Amniotic epithelial cell (primary cell): ENCODE measurements at places on chromosomes 16 and 17.

DNA sequence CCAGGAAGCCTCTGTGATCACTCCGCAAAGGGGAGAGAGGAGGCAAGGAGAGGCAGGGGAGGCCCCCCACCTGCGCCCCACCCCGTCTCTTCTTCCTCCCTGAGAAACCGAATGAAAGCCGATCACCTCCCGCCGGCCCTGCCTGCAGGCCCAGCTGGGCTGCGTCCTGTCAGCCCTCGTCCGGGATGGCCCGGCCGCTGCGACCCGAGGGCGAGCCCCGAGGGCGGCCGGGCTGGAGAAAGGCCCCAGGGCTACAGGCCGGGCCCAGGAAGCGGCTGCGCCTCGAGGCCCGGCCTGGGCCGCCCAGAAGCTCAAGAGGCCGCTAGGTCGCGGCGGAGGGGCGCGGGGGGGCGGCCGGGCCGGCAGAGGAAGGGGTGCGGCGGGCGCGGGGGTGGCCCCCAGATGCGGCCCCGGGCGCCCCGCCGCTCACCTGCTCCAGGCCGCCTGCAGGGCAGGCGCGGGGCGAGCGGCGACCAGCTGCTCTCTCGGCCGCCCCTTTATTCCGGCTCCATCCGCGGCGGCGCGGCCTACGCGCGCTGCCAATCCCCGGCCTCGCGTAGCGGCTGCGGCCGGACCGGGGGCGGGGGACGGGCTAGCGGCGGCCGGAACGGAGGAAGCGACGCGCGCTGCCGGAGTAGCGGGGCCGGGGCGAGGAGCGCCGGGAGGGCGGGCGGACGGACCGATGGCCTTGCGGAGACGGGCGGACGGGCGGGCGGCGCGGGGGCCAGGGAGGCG, at the start of gene ZNF319:
TSS of gene ZNF319 (minus strand) at position 702 of the 735 bp plus-strand sequence. CDS start 2,407 bp downstream, outside the sequence.
- no peak for DNase-seq

GRCh38 chr17:50476545-50477315, 1.9 kb upstream of the RSAD1 start:
- DNase-seq: no peak

- DNase-seq: no peak
Measured at GRCh38 chr17:83190004-83190385, 110.6 kb downstream of the METRNL start.

DNA sequence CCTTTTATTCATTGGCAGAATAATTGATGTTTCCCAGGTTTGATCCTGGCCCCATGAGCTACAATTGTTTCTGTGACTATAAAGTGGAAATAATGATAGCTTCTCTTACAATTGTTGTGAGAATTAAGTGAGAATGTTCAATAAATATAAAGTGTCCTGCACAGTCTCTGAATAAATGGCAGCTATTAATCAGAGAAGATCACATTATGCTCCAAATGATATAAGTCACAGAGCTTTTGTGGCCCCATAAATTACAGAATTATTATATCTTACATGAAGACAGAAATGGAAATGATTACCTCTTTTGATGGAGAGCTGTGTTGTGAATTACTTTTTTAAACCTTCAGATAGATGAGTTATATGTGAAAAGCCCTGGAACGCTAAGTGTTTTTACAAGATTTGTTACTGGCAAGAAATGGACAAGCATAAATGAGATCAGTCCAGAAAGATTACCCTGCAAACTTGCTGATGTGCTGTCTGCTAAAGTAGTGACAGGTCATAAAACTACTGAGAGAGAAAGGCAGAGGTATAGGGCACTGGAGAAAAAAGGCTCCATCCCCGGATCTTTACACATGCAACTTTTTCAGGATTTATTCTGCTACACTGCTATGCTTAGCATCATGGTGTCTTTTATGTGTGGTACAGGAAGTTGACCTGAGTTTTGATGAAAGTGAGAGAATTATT, 750.9 kb upstream of the GOT2 start:
- no peak for DNase-seq

DNA sequence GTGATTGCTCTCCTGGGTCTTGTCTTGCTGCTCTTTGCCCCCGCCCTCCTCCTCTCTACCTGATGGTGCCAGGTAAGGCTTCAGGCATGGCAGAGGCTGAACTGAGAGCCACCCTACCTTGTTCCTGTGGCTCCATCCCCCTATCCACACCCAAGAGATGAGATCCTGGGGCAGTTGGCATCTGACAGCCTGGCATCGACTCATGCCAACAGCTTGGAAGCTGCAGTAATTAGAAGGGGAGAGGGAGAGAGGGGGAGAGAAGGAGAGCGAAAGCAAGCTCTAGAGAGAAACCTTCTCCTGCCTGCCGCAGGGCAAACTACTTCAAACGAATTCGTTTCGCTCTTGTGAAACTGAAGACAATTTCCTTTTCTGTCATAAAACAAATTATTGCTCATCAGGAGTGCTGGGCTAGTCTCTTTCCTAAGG, 13.8 kb upstream of the SP6 start:
- DNase-seq: no peak

GRCh38 chr16:65624229-65624628, 502.4 kb upstream of the CDH11 start:
- no peak for DNase-seq

DNA sequence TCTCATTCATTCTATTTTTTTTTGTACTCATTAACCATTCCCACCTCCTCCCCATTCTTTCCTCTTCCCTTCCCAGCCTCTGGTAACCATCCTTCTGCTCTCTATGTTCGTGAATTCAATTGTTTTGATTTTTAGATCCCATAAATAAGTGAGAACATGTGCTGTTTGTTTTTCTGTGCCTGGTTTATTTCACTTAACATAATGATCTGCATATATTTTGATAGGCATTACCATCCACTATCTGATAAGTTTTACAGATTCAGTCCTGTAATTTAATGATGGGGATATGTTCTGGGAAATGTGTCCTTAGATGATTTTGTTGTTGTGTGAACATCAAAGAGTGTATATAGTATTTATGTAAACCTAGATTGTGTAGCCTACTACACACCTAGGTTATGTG, 77.5 kb upstream of the CPHXL start:
- no peak for DNase-seq

- DNase-seq: peak; percentile 52
Measured at GRCh38 chr16:4200781-4201137, 41.1 kb downstream of the SRL start.

- DNase-seq: peak; percentile 60
Measured at GRCh38 chr17:17876959-17877528, 40.3 kb upstream of the SREBF1 start.

DNA sequence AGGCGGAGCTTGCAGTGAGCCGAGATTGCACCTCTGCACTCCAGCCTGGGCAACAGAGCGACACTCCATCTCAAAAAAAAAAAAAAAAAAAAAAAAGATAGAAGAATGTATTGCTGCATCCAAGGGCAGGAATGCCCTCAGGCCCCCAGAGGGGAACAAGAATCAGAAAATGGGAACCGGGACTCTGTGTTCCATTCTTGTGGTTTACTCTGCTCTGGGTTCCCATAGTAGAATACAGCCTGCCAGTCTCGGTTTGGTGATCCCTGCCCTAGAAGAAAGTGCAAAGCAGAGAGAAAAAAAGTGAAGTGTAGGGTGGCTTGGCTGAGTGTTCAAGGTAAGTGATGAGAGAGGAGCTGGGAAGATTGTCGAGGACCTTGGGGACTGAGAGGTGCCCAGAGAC, 27.4 kb upstream of the KDM6B start:
- no peak for DNase-seq

DNA sequence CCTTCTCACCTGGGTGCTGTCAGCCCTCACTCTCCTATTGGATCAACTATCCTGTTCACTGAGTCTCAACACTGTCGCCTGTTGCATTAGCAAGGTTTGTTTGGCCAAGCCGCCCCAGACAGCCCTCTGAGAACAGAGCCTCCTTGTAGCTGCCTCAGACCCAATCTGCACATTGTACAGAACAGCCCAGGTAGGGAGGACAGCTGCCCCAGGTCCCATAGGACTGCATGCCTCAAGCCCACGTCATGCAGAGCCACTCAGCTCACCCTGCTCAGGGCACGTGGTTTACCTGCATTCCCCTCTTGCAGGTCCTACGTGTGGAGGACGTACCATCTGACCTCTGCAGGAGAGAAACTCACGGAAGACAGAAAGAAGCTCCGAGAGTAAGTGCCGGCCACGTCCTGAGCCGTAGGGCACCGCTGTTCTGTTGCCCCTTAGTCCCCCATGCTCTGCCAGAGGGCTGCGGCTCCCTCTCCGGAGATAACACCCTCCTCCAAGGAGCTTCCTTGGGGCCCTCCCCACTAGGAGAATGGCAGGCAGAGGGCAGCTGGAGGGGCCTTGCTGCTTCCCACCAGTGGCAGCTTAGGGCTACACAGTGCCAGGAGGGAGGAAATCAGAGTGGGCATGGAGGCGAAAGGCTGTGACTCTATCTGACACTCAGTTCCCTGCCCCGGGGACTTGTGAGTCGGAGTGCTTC, 2.8 kb downstream of the SNRNP25 start:
- no peak for DNase-seq

DNA sequence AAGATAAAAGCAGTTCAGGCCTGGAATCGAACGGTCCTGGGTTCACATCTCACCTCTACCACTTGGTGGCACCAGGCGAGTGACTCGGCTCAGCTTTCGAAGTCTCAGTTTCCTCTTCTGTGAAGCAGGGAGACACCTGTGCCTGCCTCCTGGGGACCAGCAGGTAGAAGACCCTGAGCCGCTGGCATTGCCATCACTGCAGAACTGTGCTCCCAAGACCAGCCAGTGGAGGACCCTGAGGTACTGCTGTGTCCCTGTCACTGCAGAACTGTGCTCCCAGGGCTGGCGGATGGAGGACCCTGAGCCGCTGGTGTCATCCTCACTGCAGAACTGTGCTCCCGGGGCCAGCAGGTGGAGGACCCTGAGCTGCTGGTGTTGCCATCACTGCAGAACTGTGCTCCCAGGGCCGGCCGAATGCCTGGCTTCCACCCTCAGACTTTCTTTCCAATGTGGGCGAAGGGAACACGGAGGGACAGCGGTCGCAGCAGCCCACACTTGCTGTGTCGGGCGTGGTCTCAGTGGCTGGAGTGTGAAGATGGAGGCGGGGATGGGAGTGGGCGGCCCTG, 8.7 kb upstream of the SLC7A5 start:
- no peak for DNase-seq

GRCh38 chr16:28875134-28876018, 2.9 kb upstream of the ATP2A1 start:
- DNase-seq: no peak

GRCh38 chr16:4987580-4988374, 29.6 kb downstream of the SEC14L5 start:
- DNase-seq: no peak

DNA sequence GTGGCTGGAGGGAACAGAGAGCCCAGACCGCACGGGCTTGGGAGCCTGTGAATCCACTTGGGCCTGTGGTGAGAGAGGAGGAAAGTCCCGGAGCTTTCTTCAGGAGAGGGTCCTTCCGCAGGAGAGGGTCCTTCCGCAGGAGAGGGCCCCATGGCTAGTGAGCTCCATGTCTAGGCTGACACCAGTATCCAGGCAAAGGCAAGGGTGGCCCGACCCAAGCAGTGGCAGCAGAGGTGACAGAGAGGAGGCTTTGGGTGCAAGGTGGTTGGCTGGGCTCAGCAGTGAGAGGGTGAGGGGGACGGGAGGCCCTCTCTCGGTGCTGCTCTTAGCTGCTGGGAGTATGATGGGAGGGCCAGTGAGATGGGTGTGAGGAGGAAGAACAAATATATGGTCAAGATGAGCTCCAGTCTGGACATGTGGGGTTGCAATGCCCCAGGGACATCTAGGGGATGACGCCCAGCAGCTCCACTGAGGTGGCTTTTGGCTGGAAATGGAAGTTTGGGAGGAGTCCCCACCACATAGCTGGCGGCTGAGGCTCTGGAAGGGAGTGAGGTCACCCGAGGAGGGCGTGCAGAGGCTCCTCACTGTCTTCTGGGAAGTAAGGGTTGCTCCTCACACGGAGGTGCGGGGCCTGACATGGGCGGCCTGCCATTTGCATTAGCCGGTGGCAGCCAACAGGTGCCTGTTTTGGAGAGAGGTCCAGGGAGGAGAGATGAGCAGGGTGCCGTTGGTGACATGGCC, 2.3 kb upstream of the HSD3B7 start:
- DNase-seq: no peak

DNA sequence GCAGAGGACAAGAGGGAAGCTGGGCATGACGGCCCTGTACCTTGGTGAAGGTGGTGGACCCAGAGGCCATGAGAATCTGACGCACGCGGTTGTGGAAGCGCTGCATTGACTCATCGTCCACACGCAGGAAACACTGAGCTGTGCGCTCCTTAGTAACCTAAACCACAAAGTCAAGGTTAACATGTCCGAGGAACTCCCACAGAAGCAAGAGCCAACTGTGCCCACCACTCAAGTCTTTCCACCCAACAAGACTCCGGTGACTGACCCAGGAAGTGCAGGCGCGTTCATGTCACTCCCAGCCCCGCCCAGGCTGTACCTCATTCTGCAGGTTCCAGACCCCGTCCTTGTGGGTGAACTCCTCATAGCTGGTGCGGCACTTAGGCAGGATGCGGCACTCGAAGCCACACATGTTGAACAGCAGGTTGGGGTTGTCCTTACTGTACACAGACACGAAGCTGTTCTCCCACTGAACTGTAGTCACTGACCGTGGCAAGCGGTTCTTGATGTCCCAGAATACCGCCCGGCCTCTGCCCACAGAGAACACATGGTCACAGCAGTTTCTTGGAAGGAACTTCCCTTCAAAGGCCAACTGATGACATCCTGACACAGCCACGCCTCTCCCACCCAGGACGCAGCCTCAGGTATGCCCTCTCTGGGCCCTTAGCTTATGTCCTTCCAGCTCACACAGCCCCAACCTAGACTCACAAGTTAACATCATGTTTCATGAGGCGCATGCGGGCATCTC, 11.5 kb downstream of the PRPF8 start:
- peak; percentile 15 for DNase-seq

DNA sequence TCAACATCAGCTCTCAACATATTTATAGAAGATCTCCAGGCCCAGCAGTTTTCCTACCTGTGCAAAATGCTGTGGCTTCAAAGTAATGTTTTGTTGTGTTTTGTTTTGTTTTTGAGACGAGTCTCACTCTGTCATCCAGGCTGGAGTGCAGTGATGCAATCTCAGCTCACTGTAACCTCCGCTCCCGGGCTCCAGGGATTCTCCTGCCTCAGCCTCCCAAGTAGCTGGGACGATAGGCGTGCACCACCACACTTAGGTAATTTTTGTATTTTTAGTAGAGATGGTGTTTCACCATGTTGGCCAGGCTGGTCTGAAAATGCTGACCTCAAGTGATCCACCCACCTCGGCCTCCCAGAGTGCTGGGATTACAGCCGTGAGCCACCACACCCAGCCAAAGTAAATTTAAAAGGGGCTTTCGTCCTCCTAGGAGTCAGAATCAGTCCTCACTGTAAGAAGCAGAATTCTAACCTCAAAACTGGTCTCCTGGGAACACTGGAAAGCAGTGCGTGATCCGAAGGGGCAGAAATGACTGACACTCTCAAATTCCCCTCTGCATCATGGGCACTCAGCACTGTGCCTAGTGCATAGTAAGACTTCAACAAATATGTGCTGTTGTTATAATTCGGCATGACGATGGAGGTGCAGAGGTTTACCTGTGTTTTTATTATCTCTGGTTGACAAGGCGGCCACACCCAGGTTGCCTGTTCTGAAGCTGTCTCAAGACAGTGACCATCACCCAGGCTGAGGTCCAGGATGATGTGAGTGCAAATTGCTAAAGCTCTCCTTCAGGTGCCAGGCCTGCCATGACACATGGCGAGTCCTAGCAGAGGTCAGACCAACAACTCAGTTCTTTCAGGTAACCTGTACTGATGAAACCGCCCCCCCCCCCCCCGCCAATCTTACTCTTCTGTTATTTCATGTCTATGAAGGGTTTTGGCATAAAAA, 59.8 kb downstream of the ADCY9 start:
- DNase-seq: no peak
